ENCODE measurements at places on chromosomes 13 and 19.

- DNase-seq = no peak
These were observed 3.4 kb upstream of the ZNF333 start for GRCh38 chr19:14686411-14686810.

- DNase-seq = no peak
These were observed 751 bp downstream of the TMEM221 start for GRCh38 chr19:17447704-17448130.

- DNase-seq = no peak
These were observed 958 bp downstream of the CA11 start for GRCh38 chr19:48644839-48645619.

DNA sequence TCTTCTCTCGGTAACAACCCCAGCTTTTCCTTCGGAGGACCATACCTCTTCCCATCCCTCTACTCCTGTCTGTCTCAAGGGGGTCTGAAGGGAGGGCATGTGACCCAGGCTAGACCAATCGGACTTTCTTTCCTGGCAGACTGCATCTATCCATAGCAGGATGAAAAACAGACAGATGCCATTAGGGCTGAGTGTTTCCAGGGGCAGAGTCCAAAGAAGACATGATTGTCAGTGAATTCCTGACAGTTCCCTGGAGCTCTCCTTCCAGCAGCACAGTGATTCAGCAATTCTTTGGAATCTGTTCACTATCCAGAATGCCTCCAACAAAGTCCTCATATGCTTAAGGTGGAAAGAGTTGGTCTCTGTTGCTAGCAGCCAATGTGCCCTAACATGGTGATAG, 189.8 kb downstream of the KCTD12 start:
- no peak for DNase-seq

DNA sequence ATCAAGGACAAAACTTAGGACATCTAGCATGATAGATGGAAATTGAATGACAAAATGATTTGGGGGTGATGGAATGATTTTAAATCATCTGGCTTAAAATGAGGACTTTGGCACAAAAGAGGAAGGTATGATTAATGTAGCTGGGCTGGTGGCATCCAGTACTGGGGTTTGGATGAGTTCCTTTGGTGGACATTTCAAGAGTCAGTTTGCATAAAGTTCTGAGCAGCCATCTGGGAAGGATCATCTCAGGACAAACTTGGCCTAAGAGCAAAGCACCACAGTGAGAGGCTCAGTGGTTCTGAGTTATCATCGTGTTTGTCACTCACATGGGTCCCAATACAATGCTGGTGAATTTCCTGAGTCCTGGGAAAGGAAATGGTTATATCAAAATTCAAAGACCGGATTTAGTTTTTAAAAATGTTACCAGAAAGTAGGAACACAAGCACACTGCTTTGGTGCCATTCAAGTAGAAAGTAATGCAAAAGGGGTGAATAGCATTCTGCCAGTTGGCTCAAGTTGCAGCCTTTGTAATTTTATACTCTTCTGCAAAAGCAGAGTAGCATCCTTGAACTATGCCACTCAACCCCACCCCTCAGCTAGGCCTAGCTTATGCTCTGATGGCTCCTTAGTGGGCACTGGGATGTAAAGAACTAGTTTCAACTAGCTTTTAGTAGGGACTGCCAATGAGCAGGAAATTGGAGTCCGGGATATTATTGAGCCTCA, 219.0 kb downstream of the COG6 start:
- DNase-seq = no peak

GRCh38 chr13:27810461-27810860, 18.2 kb downstream of the GSX1 start:
- no peak for DNase-seq

DNA sequence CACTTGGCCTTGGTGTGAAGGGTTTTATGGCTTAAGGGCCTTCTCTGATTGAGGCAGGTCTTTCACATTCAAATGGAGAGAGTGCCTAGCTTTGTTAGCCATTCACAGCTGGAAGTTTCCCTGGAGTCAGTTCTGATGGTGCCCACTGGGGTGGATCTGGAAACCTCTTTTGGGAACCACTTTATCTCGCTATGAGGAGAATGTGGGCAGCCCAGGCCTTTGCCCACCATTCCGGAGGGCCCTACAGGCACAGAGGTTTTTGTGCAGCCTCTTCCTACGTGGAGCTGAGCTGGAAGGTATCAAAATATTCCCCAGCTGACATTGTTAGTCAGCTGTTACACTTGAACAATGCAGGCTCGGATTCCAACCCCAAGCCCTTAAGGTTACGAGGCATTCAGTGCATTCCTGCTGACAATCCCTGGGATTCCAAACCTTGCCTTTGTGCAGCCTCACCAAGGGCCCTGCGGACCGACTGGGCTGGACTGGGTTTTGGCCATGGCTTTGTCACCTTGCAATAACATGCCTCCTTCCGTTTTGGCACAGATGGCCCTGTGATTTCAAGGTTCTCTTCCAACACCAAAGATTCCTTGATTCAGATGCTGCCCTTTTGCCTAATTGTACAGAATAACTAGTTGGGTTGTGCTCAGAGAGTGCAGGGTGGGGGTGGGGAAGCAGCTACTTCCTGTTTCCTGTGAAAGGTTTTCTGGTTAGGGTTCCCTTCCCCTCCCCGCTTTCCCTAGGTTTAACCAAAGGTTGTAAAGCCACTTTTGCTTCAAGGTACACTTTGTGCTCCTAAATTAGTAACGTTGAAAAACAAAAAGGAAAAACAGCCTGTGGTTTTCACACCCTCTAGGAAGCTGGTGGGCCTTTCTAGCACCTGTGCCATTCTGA, 27.0 kb downstream of the SAE1 start:
- no peak for DNase-seq

- no peak for DNase-seq
These were observed 8.9 kb downstream of the ZNF805 start for GRCh38 chr19:57249329-57249728.

GRCh38 chr13:113117911-113118260, 4.7 kb upstream of the F10 start:
- no peak for DNase-seq

DNA sequence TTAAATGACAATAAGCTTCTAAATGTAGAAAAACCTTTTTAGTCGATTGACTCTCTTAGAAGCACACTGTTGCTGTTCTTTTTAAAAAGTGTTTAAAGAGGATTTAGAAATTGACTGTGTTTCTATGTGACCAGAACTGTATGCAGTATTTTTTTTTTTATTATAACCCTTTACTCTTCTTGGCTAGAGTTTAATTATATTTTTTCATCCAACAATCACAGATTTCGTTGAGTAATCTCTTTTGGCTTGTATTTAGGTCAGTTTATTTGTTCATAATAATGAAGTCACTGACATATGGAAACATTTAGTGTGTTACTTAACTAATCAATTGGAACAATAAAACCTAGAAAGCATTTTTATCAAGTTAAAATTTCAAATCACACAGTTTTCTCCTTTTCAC, 19.9 kb downstream of the CSNK1A1L start:
- no peak for DNase-seq

- DNase-seq = no peak
These were observed 1132.6 kb upstream of the SLC10A2 start for GRCh38 chr13:104198801-104199200.

- no peak for DNase-seq
These were observed 9.9 kb downstream of the FBXL3 start for GRCh38 chr13:77016888-77017623.
